ENCODE measurements at places on chromosomes 4 and X.

DNA sequence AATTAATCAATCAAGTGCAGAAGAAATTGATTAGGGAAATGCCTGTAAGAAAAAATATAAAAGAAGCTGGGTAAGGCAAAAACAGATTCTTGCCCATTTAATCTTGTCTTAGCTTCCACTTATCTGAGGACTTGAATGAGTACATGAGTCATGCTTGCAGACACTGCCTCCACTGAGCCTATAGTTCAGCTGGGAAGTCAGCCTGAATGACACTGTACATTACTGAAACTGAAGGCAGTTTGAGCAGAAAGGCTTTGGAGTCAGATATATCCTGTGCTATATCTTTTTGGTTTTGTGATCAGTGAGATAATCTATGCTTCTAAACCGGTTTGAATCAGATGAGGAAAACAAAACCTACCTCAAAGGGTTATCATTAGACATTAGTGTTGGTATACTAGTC, 61.3 kb downstream of the NUDT11 start:
- DNase-seq: no peak

DNA sequence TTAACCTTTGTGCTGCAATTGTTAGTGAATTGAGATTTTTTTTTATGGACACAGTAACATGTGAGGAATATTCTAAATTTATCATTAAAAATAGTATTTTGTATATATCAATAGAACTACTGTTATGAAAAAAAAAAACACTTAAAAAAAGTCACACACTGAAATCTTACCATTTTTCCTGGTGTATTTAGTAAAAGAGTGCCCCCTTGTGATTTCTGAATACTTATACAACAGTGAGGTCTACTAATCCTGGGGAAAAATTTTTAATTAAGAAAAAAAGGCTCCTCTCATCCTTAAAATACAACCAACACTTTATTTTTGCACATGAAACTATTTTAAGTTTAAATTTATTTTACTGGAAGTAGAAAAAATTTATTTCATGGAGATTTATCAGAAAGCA, 56.4 kb upstream of the SPOCK3 start:
- DNase-seq: peak; percentile 22

DNA sequence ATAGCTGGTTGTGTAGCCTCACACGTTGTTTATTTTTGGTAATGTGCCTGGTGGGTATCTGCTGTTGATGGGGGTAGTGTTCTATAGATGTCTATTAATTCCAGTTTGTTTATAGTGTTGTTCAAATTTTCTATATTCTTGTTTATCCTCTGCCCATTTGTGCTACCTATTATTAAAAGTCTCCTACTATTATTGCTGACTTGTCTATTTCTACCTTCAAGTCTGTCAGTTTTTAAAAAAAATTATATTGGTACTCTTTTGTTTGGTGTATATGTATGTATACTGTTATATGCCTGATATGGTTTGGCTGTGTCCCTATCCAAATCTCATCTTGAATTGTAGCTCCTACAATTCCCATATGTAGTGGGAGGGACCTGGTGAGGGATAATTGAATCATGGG, 578.6 kb downstream of the PCDH7 start:
- DNase-seq: no peak

DNA sequence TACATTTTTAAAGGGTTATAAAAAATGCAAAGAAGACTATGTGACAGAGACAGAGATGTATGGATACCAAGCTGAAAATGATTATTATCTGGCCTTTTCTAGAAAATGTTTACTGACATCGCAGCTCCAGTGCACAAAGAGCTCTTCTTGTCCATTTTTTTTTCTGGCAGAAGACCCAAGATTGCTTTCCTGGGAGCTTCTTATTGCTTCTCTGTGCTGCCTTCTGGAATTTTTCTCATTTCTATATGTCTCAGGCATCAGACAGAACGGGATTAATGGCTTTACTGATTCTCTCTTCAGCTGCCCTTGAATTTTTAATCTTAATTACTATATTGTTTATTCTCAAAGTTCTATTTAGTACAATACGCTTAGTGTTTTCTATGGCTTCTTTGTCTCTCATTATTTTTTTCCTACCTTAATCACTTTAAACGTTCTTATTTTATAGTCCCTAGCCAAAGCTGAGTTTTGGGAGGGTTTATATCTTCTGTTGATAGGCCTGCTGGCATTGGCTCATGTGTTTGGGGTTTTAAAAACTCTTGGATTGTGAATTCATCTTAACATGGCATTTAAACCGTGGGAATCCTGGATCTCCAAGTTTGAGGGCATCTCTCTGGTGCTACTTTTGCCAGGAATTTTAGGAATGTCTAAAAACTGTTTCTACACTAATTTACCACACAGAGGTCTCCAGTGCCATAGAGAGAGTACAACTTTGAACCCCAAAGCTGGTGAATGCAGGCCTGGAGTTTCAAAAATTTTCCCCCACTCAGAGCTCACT, 138.9 kb upstream of the LNX1 start:
- DNase-seq: no peak

- no peak for DNase-seq
Measured at GRCh38 chr4:10677796-10678497, 6.6 kb downstream of the CLNK start.

DNA sequence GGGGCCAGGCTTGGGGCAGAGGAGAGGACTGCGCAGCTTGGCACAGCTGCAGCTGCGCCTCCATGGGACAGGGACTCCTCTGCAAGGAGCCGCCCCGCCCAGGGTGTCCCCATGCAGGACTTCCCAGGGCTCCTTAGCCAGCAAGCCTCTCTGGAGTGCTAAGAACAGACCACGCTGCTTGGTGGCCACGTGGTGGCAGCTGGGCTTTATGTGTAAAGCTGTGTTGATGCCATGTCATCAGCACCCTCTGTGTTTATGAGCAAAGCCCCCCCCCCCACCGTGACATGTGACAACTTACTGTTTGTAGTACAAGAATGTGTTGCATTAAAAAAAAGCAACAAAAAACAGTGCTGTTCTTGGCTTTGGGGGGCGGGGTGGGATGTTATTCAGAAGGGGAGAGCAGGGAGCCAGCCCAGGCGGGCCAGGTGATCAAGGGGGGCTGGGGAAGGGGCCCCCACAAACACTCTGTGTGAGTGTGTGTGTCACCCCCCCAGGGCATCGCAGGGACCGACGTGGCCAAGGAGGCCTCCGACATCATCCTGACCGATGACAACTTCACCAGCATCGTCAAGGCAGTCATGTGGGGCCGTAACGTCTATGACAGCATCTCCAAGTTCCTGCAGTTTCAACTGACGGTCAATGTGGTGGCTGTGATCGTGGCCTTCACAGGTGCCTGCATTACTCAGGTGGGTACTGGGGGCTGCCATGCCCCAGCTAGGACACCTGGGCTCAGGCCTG, 40.3 kb downstream of the ATP2B3 start:
- no peak for DNase-seq

DNA sequence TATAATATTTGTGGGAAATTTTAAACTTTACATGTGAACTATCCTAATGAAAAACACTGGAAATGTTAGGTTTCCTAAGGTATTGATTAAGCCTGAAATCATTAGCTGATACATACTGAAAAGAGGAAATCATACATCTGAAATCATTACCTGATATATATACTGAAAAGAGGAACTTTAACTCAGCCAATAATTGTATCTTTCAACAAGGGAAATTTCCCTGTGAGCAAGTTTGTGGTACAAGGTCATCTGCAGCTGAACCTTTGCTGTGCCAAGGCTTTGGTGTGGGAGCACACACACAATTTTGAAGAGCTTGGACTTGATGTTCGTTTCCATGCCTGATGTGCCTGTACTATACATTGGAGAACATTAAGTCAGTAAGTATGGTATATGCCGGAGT, 131.9 kb upstream of the USP9X start:
- no peak for DNase-seq

DNA sequence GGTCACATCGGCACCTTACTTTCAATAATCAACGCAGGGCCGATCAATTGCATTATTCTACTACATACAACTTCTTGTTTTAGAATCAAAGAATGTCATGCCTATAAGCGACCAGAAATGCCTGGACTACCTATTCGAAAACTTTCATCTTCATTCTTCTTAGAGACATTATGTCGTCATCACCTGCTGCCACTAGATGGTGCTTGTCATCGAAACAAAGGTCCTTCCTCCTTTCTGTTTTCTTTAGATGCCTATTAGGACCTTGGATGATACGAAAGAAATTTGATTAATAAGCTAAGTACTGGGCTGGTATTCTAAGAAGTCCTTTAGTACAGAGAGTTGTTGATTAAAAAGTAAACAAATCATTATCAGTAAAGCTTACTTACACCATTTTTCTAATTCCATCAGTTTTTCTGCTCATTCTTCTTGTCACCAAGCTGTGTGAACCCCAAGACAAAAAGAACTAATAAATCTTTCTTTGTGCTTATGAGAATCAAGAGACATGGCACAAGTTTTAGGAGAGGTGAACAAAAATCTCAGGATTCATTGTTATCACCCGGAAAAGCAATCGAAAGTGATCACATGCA, 154.5 kb upstream of the SLC4A4 start:
- no peak for DNase-seq

DNA sequence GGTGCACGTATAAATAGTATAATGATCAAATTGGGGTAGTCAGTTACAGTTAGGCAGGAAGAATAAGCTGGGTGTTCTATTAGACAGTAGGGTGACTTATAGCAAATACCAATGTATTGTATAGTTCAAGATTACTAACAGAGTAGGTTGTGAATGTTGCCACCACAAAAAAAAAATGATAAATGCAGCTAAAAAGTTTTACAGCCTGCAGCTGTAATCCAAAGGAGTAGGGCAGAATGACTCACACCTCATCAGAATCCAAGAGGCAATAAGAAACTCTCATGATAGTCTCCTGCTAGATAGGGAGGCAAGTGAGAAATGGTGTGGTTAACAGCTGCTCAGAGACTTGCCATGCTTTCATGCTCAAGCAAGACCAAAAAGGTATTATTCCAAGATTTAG, 19.6 kb upstream of the TCEAL4 start:
- DNase-seq: no peak

DNA sequence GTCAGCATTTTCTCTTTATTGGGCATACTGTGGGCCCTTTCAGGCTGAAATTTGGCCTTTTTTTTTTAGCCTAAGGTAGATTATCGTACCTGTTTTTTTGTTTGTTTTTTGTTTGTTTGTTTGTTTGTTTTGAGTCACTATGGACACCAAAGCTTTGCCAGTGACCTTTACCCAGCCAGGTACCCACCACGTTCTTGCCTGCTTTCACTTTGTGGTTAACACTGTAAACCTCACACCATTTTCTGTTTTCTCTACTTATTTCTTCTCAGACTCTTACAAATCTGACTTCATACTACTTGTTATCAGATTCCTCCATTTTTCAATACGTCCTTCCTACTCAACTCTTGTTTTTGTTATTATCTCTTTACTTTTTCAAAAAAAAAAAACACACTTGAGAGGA, 81.5 kb downstream of the ZNF674 start:
- DNase-seq: no peak

GRCh38 chr4:119525005-119525749, 103.4 kb downstream of the PDE5A start:
- no peak for DNase-seq

DNA sequence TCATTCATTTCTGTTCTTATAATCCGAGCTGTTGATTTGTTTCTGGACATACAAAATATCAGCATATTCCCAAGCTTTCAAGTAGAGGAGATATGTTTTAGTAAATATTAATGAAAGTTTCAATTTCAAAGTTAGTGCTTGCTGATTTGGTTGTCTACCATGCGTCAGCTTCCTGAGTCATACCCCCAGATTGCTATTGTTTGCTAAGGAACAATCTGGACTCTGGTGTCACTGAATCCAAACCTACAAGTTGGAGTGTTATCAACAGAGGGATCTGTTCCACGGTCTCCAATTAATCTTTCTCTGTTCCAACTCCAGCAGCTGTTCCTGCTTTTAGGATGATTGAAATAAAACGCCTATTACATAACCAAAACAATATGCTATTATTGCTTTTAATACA, 96.1 kb upstream of the FAM9A start:
- no peak for DNase-seq

- peak; percentile 57 for DNase-seq
Measured at GRCh38 chr4:185272245-185272644, 62.8 kb downstream of the SNX25 start.

DNA sequence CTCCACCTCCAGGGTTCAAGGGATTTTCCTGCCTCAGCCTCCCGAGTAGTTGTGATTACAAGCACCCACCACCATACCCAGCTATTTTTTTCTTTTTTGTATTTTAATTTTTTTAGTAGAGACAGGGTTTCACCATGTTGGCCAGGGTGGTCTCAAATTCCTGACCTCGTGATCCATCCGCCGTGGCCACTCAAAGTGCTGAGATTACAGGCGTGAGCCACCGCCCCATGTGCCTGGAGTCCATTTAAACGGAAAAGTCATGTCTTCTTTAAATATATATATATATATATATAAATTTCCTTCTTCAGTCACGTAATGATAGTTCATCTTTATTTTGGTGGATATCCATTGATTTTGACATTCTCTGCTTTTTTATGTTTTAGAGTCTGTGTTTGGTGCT, 264.0 kb upstream of the PITX2 start:
- no peak for DNase-seq

DNA sequence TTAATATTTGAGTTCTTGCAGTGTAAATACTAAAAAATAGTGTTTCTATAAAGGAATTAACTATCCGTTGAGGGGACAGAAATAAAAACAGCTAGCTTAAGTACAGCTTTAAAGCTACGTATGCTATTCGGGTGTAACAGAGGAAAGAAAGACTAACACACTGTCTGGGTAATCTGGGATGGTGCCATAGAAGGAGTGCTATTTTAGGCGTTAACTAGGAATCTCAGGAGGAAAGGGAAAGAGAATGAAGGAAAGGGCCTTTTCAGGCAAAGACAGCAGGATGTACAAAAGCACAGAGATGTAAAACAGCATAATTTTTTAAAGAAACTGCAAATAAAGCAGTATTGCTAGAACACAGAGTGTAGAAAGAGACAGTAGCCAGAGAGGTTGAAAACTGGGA, 161.8 kb downstream of the RAP1GDS1 start:
- no peak for DNase-seq
